ENCODE measurements at places on chromosomes 3 and 15.
A peak's percentile ranks its signal among the peaks of the same experiment; 100 is the strongest.

- DNase-seq = peak; percentile 78
Measured at GRCh38 chr3:47315069-47315647, 32.4 kb downstream of the KLHL18 start.

- no peak for DNase-seq
Measured at GRCh38 chr3:44222337-44222736, 19.3 kb upstream of the TOPAZ1 start.

GRCh38 chr15:61819386-61819785 is 240.9 kb downstream of the VPS13C start:
- DNase-seq = no peak

DNA sequence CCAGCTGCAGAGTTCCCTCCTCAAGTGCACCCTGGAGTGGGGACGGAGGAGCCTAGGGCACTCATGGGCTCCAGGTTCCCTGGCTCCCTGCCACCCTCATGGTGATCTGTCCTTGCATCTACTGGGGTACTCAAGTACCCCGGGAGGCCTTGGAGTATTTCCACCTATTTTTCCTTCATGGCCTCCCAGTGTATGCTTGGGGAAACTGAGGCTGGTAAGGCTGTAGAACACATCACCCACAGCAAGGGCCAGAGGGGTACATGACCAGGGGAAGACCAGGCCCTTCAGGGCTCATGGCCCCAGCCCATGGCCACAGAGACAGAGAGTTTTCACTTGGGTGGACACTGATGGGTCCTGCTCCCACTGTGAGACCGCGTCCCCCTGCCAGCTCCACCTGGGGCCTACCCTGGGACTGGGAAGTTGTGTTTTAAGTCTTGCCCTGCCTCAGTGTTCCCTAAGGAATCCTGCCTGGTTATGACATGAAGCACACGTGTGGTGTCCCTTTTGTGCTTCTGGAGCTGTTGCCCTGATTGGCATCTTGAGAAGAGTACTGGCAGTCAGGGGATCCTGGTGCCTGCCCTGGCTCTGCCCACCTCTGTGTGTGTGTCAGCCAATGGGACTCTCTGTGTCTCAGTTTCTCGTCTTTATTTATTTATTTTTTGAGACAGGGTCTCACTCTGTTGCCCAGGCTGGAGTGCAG is 132.8 kb downstream of the TJP1 start:
- DNase-seq = no peak

- DNase-seq = no peak
Measured at GRCh38 chr3:127674790-127675189, 2.0 kb downstream of the ABTB1 start.

GRCh38 chr3:71690341-71690841 is 34.8 kb downstream of the EIF4E3 start:
- no peak for DNase-seq

- DNase-seq = no peak
Measured at GRCh38 chr3:156547637-156548036, 7.3 kb downstream of the SSR3 start.

DNA sequence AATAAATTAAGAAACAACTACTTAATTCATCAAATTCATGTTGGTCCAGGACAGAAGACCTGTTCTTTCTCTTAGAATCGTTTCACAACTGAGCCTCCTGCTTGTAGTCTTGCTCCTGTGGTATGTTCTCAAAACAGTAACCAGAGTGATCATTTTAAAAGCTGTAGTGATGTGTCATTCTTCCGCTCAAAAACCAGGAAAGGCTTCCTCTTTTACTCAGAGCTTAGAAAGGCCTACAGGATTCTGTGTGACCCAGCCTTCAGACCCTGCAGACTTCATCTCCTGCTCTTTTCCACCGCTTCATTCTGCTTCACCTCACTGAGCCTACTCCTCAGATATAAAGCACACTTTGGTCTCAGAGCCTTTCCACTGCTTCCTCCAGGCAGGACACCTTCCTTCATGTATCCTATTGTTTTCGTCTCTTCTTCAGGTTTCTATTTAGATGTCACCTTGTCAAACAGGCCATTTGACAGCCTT is 22.7 kb downstream of the ST6GAL1 start:
- peak; percentile 61 for DNase-seq

DNA sequence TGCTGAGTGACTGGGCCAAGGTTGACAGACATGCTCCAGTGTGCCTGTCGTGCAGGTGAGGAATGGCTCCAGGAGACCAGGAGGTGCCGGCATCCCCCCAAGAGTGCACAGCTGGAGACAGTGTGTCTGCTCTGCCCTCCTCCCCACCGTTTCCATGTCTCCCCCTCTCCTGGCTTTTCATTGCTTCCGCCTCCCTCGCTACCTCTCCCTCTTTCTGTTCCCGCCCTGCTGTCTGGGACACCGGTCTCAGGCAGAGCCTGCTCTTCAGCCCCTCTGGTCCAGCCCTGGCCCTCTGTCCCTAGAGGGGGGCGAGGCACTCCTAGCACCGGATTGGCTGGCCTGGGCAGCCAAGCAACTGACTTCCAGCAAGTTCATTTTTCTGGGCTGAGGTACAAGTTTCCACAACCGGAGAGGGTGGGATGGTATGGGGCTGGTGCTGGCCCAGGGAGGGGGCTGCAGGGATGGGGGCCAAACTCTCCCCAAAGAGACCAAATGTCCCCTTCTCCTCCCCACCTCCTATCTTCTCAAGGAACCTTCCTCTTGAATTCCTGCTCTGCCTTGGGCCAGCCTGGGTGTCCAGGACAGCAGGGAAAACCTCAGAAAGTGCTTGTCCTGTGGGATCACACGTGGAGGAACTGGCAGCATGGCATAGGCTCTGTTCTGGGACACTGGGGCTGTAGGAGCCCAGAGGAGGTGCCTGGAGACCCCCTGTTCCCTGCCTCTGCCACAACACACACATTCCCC is 32.6 kb downstream of the PRKCD start:
- no peak for DNase-seq

- peak; percentile 43 for DNase-seq
Measured at GRCh38 chr3:39279745-39280517, at the start of gene CX3CR1. TSS of gene CX3CR1 (minus strand) at chr3:39280036. CDS start at chr3:39266509, 13,527 bp downstream.

GRCh38 chr3:182420741-182421140 is 372.6 kb upstream of the ATP11B start:
- DNase-seq = no peak

GRCh38 chr15:92468991-92469390 is 75.3 kb downstream of the ST8SIA2 start:
- DNase-seq = no peak

DNA sequence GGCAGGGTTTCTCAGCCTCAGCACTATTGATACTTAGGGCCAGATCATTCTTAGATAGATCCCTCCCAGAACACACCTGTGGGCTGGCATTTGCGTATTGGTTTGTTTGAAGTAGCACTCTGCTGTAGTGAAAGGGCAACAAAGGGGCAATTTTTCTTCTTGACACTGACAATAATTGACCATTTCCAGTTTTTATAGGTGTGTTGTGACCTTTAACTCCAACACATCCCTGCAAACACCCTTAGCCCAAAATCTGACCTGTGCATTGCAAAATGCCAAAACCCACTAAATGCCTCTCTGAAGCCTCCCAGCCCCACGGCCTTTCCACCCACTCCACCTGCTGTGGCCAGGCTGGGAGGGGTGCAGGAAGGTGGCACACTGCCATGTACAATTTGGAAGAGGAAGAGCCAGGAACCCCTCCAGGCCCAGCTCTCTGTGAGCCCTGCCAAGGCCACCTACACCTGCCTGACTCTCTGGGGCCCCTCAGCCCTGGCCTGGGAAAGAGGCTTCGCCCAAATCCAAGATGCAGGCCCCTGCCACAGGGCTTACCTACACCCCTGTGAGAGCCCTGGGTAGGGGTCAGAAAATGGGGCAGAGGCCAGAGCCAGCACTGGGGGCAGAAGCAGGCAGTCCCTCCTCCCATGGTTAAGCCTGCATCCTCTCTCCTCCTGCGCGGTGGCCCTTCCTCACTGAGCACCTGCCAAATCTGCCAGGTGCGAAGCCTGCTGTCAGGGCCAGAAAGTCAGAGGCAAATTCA is 9.6 kb upstream of the CYP11A1 start:
- DNase-seq = no peak

GRCh38 chr15:75368689-75369239 is 357 bp upstream of the MAN2C1 start:
- DNase-seq = no peak

GRCh38 chr15:41125931-41126642 is 10.0 kb upstream of the INO80 start:
- no peak for DNase-seq

DNA sequence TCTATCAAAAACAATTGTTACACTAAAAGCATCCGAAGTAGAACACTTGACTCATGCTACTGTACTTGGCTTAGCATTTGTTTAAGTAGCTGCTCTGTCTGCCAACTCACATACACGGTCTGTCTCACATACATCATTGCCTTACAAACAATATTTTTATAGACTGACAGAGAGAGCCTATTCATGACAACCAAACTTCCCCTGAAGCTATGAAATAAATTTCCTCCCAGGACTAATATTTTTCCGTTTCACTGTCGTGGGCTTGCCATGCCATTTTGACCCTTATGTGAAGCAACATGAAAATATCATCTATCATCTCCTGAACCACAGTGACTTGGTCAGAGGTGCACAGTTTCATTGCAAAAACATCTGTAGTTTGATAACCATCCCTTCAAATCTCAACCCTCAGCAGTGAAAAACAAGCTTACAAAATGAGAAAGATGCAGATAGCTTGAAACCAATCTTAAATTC is 66.5 kb upstream of the PYGO1 start:
- no peak for DNase-seq

DNA sequence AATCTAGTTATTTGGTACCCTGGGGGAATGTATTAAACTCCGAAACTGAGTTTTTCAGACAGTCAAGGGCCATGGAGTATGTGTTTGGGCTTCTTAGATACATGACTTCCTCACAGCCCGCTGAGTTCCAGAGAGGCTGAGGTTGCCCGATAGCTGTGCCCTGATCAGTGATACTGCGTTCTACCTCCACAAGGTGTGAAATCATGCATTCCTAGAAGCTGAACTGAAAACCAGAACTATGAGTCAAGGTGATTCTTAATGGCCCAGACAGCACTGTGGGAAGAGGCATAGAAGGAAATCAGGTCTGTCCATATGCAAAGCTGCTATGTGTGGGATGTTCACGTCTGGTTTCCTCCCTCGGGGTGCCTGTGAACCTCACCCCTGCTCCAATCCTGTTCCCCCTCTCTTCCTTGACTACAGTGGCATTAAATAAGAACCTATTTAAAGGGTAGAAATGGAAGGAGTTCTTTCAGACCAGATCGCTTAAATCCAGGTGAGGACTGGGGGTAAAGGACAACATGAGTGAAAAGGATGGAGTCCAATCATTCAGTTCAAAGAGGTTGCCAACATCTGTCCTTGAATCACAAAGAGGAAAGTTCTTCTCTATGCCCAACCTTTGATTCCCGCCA is 74.3 kb downstream of the MYO1E start:
- DNase-seq = no peak

- DNase-seq = no peak
Measured at GRCh38 chr3:187027531-187028278, 97.4 kb downstream of the ST6GAL1 start.

GRCh38 chr3:125232401-125232800 is 19.9 kb upstream of the SLC12A8 start:
- no peak for DNase-seq

- no peak for DNase-seq
Measured at GRCh38 chr15:57477736-57478522, 101.6 kb downstream of the CGNL1 start.

DNA sequence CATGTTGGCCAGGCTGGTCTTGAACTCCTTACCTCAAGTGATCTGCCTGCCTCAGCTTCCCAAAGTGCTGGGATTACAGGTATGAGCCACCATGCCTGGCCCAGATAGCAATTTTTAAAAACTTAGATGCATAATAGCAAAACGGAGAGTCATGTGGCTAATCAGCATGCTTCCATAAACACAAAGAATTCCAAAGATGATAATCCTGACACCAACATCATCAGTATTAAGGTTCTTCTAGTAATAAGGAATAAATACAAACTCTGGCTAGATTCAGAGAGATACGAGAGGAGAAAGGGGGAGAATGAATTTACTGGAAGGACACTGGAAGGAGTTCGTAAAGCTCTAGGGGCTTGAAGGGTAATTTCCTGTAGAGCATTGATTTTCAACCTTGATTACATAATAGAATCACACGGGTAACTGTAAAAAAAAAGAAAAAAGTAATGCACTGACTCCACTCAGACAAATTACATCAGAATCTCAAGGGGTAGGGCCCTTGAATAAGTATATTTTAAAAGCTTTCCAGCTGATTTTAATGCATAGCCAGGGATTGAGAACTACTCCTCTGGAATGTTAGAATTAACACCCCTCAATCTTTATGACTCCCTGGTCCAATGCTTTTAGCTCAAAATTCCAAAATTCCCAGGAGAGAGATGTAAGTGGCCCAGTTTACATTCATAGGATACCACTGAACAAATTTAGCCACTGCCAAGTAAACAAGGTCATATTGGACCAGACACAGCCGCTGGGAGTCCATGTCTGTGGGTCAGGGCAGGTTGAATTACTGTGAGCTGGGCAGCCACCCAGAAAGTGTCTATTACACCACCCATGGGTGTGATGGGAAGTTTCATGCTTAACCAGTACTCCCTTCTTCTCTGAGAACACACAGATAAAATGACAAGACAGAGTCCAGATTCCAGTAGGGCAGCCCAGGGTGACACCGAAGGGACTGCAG is 243.9 kb downstream of the TBL1XR1 start:
- DNase-seq = no peak

DNA sequence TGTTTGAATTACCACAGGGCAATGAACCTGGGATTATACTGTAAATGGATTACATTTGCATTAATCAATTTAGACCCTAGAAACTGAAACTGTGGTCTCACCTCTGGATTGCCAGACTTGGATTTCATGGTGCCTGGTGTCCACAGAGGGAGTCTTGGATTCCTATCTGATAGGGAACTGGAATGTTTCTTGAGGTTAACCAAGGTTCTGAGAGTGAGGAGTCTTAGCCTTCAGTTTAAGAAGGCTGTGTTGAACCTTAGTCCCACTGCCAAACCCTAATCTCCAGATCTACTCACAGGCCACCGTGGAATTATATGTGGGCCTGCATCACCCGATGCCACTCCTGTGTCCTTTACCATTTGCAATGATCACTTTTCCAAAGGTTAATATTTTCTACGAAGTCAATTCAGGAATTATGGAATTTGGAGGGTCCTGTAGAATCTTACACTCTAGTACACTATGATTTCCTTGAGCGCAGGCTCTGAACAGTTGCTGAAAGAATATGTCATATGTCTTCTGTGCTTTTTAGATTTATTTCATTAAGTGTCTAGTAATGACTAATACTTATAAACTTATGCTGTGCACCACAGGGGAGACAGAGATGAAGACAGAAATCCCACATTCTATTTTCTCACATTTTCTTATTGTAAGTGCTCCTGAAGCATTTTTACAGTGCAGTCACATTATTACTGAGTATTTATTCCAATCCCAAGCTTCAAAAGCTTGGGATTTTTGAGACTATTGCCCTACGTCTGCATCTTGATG is 87.9 kb downstream of the EFL1 start:
- DNase-seq = no peak

DNA sequence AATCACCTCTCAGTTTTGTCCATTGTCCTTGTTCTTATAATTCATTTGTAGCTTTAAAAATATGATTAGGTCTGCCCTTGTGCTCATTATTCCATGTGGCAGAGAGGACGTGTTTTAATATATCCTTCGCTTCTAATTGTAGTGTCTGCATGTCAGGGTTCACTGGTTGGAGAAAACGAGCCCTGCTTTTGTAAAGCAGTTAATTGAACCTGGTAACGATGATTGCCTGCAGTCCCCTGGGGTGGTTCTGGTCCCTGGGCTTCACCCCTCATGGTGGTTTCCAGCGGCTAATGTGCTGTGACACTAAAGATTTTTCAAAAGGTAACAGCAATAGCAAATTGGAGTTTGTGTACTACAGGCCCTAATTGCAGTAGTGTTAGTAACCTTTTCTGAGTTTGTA is 299.6 kb downstream of the CACNA2D3 start:
- no peak for DNase-seq

Data from hematopoietic multipotent progenitor cell treated with erythropoietin and hydrocortisone succinate and interleukin-3 and kit ligand, for 6 days (in vitro differentiated cells).